ENCODE measurements at places on chromosomes 12 and 14. TPM values are rescaled to one million over a fixed set of nuclear protein-coding genes. Genes with fewer than 3 reads are reported as not detected.

DNA sequence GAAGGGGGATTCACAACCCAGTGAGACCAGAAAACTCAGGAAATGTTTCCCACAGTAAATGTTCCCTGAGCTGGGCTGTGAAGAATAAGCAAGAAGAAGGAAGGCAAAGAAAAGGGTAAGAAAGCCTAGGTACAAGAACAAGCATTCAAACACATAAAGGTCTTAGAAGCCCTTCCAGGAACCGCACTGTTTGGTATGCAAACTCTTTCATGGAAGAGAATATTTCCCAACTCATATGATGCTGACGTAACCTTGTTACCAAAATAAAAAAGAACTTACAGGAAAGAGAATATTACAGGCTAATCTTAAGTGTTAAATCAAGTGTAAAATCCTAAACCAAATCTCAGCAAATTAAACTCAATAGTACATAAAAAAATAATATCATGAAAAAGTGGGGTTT, 23.6 kb downstream of the MED6 start:
- H3K27me3 ChIP-seq: no peaks in the 10 kb centered on the region
- H3K36me3 ChIP-seq: peaks cover 34% of the 10 kb centered on the region
- no peak overlapping the region for H3K4me3 ChIP-seq

DNA sequence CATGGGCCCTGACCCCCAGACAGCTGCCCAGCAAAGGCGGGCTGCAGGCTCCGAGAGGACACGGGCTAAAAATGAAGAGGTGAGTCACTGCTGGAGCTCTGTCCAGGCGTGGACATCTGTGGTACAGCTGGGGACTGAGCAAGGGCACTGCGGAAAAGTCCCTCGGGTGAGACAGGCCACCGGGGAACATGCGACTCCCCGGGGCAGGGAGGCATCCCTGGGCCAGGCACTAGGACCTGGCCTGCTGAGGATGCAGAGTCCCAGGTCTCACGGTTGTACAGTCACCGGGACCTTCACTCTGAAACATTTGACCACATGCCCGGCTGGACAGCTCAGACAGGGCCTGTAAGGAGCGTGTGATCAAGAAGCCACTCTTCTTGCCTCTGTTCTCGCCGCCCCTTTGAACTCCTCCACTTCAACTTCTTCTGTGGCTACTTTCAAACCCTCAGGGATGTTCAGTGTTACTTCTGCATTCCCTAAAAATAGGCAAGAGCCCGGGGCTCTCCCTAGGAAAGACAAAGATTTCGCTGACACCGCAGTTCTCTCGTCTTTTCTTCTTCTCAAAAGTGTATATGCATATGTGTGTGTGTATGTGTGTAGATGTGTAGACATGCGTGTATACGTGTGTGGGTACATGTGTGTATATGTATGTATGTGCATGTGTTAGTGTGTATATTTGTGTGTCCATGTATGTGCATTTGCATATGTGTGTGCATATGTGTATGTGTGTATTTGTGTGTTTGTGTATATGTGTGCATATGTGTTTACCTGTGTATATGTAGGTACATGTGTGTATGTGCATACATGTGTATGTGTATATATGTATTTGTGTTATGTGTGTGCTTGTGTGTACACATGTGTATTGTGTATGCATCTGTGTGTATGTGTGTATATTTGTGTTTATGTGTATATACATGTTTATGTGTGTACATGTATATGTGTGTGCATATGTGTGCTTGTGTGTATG, 5.0 kb upstream of the RFLNA start:
- no peak for DNase-seq
- H3K4me3 ChIP-seq: no peak overlapping the region
- peaks cover 23% of the 10 kb centered on the region for H3K4me1 ChIP-seq
- H3K27me3 ChIP-seq: peaks cover 7% of the 10 kb centered on the region

DNA sequence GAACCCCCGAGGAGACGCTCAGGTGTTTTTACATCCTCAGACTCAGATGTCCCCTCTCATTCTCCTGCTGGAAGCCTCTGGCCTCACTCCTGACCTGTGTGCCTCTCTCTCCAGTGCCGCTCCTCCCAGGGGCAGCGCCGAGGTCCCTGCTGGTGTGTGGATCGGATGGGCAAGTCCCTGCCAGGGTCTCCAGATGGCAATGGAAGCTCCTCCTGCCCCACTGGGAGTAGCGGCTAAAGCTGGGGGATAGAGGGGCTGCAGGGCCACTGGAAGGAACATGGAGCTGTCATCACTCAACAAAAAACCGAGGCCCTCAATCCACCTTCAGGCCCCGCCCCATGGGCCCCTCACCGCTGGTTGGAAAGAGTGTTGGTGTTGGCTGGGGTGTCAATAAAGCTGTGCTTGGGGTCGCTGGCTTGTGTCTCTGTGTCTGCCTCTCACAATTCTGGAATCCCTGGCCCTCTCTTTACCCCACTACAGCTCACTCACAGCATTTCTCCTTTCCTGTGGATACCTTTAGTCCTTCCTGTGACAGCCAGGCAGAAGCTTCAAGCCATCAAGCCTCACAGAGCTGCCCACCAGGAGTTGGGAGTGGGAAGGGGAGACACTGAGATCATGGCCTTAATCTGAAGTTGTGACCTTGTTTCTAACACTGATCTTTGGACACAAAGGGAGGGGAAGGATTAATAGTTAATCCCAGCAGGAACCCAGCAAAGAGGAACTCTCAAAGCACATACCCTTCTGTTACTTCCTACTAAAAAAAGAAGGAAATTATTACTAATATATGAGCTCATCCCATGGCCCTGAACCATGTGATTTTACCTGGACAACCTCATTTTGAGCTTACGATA, 1.1 kb upstream of the SOAT2 start:
- no peak overlapping the region for H3K4me3 ChIP-seq
- H3K36me3 ChIP-seq: no peaks in the 10 kb centered on the region
- H3K4me1 ChIP-seq: peaks cover 26% of the 10 kb centered on the region

AGAP2 gene
- polyA plus RNA-seq: 0.53 TPM

STAC3 gene
- 3.8 TPM for polyA plus RNA-seq

SYT1 gene
- polyA plus RNA-seq: 0.37 TPM

DDX11 gene
- polyA plus RNA-seq: 9.1 TPM

Data from stomach (tissue), 19 donors.